MV-4-11 (cell line): ENCODE measurements at places on chromosomes 3 and 15.

- DNase-seq: no peak
These were observed 735.0 kb downstream of the PDCD6IP start for GRCh38 chr3:34533451-34533850.

- no peak for DNase-seq
These were observed 72.4 kb downstream of the CHDH start for GRCh38 chr3:53773611-53774368.

DNA sequence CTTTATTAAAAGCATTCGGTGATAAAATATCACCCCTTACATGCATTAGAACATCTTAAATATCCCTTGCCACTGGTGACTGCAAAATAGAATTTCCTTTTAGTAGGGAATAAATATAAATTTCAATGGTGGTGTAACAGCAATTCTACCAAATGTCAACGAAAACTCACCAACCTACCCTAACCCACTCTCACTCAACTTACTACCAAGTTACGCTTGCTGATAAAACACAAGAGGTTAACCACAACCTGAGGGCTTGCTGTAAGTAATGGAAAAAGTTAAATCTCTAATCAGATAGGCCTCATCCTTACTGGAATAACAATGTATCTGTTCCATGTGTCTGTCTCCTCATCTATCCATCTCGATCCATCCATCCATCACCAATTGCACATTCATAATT, 274.7 kb downstream of the FOXP1 start:
- no peak for DNase-seq

GRCh38 chr15:86894269-86894668, 814.6 kb downstream of the AGBL1 start:
- DNase-seq: no peak

DNA sequence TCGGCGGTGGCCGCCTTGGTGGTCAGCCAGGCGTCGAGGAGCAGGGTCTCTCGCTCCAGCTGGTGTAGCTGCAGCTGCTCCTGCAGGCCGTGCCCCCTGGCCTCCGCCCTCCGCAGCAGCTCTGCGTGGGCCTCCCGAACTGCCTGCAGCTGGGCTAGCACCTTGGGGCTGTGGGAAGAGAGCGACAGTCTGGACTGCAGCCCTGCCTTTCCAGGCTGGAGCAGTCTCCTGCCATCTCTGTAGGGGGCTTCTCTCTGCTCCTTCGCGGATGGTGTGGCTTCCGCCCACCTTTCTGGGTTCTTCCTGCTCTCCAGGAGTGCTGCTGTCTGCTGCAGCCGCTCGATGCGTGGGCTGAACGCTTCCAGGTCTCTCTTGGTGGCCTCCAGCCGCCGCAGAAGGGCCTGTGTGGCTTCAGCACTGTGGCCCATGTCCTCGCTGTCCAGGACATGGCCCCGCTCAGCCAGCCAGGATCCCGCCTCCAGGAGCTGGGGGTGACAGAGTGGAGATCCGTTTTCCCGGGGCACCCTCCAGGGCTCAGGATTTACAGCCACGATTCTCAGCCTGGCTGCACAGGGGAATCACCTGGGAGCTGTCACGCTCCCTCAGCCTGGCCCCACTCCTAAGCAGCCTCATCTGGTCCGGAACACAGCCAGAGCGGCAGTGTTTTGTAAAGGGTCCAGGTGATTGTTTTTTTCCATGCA, 16.8 kb downstream of the PLA2G4B start:
- no peak for DNase-seq

GRCh38 chr15:70447928-70448698, 315.2 kb downstream of the UACA start:
- DNase-seq: peak; percentile 85

- DNase-seq: no peak
These were observed 8.8 kb downstream of the PRICKLE2 start for GRCh38 chr3:64216274-64217147.

DNA sequence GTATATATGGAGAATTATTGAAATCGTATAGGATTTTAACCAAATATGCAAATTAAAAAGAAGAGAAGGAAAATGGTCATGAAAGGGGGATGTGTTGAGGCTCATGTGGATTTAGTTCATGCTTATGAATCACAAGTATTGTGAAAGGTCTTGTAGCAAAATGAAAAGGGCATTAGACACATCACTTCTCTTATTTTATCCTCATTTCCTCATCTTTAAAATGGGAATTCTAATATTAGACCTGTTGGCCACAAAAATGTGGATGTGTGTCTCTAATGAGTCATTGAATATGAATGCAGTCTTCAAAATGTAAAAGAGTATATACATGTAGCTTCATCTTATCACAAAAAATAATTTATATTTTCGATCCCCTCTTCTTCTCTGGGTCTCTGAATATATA, 14.9 kb upstream of the ALCAM start:
- DNase-seq: peak; percentile 96

- DNase-seq: no peak
These were observed 3.3 kb upstream of the WNT5A start for GRCh38 chr3:55490276-55490913.
